Vagina (tissue), 2 donors: ENCODE measurements at places on chromosomes 7 and 10. TPM values are rescaled to one million over a fixed set of nuclear protein-coding genes. Genes with fewer than 3 reads are reported as not detected.
A peak's percentile ranks its signal among the peaks of the same experiment; 100 is the strongest.

DNA sequence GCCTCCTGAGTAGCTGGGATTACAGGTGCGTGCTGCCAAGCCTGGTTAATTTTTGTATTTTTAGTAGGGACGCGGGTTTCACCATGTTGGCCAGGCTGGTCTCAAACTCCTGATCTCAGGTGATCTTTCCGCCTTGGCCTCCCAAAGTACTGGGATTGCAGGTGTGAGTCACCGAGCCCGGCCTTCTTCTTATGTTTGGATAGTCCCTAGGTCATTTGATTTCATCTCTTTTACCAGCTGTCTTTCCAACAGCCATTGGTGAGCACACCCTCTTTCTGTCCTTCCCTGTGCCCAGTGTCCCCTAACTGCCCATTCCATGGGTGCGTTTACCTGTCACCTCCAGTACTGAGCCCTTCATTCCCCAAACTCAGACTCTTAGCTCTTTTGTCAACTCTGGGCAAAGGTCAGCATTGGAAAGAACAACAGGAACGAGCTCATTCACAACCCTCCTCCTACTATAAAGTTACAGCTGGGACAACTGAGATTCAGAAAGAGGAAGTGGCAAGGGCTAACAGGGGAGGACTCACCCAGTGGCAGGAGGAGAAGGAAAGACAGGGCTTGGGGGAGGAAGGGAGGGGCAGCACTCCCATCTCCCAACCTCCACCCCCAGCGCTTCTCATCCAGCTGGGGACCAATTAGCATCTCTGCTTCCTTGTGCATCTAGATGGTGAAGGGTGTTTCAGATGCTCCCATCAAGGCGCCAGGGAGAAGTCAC, 5.6 kb downstream of the SSC4D start:
- no peak overlapping the region for H3K27ac ChIP-seq
- H3K27me3 ChIP-seq, result no peaks in the 10 kb centered on the region
- H3K36me3 ChIP-seq, result no peaks in the 10 kb centered on the region

- H3K36me3 ChIP-seq, result peaks cover 30% of the 10 kb centered on the region
- no peaks in the 10 kb centered on the region for H3K27me3 ChIP-seq
- H3K4me3 ChIP-seq, result no peak overlapping the region
Measured at GRCh38 chr7:98203261-98203963, 7.8 kb upstream of the BHLHA15 start.

DNA sequence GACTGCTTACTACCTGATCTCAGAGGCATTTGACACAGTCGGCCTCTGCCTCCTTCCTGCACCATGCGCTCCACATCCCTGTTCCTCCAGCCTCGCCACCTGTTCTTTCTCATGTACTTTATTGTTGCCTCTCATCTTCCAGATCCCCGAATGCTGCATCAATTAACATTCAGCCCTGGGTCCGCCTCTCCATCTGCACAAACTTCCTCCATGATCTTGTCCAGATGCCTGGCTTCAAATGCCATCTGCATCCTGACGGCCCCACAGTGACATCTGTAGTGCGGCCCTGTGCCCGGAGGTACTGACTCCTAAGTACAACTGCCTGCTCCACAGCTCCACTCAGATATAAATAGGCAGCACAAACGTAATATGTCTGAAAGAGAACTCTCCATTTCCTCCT, 51.2 kb upstream of the STK17A start:
- H3K4me3 ChIP-seq, result no peak overlapping the region
- H3K4me1 ChIP-seq, result peaks cover 23% of the 10 kb centered on the region
- H3K27ac ChIP-seq, result no peak overlapping the region

DNA sequence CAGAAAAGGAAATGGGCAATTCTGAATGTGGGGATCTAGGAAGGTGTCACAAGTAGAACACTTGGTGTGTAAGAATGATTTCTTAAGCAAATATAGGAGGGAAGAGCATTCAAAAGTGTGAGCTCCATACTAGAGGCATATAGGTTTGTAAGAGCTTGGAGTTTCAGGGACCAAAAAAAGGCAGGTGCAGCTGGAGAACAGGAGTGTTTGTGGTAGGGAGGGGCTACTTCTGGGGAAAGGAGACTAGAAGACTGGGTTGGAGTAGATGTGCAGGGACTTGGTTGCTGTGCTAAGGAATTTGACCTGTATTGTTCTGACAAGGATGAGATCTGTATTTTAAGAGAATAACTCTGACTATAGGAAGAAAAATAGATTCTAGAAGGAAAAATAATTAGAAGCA, 46.4 kb downstream of the CPED1 start:
- H3K27me3 ChIP-seq, result no peaks in the 10 kb centered on the region
- no peaks in the 10 kb centered on the region for H3K36me3 ChIP-seq
- no peak overlapping the region for H3K27ac ChIP-seq
- H3K4me3 ChIP-seq, result no peak overlapping the region
- DNase-seq, result no peak
- H3K4me1 ChIP-seq, result no peaks in the 10 kb centered on the region

DNA sequence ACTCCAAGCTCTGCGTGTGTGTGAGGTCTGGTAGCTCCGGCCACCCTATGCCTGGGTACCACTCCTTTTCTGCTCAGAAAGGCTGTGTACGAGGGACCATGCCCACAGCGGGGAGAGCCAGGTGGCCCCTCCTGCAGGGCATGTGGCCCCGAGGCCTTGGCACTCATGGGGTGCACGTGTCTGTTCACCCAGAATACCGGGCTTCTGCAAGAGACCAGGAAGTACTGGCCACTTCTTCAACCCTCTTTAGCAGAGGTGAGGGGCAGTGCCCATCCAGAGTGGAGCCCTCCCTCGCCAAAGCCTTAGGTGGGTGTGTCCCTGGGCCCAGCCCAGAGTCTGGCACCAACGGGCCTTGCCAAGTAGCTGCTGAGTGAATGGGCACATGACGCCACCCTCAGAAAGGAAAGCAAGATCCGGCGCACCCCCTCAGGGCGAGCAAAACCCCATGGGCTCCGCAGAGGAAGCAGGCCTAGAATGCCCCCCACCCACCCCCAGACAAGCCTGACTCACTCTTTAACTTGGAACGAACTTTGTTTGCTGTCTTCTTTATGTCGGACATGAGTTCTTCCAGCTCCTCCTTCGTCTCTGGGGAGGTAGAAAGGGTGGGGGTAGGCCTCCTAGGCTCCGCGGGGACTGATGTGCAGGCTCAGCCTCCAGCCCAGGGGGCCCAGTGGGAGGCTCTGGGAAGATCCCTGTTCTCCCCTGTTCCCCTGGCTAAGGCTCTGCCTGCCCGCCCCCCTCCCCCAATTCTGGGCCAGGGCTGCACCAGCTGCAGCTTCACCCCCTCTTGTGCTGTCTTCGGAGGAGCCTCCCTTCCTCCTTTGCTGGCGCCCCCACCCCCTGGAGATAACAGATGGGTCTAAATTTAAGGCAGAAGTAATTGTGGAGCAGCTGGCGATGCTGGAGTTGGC, 14.6 kb downstream of the STX1A start:
- no peaks in the 10 kb centered on the region for H3K27me3 ChIP-seq
- peaks cover 36% of the 10 kb centered on the region for H3K4me1 ChIP-seq
- peak overlapping the region; percentile 55 for H3K27ac ChIP-seq
- DNase-seq, result no peak
- no peaks in the 10 kb centered on the region for H3K36me3 ChIP-seq
- H3K4me3 ChIP-seq, result no peak overlapping the region

DNA sequence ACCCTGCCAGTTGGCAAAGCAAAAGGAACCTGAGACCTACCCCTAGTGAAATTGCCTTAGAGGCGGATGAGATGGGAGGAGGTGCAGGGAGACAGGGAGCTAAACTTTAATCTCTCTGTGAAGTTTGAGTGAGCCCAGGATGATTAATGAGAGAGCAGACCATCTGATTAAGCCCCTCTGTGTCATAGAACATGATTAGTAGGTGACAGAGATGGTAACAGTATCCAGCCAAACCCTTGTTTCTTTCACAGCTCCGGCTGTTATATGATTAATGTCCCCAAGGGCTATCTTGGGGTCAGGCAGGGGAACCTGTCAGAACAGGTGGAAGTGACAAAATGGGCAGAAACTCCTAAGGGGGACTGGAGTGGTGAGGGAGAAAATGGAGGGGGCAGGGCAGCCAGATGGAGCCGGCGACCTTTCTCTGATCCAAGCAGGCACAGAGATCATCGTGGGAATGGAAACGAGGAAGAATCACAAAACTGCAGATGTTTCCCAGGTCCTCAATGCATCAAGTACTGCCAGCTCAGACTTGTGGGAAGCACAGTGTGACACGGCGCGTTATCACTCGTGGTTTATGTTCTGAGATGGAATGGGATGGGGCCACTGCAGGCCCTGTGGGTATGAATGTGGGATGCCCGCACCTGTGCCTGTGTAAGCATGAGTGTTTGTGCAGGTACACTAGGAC, 684.2 kb downstream of the LRMDA start:
- no peak overlapping the region for H3K27ac ChIP-seq
- no peaks in the 10 kb centered on the region for H3K36me3 ChIP-seq
- no peaks in the 10 kb centered on the region for H3K27me3 ChIP-seq
- DNase-seq, result no peak

GLI3 gene
- total RNA-seq, result 24.6 TPM

RBP4 gene
- total RNA-seq, result 36.8 TPM

DPYSL4 gene
- 0.49 TPM for total RNA-seq

LRMDA gene
- 22.6 TPM for total RNA-seq
